ENCODE measurements at places on chromosomes 7 and 10.
A peak's percentile ranks its signal among the peaks of the same experiment; 100 is the strongest.

- no peaks in the 10 kb centered on the region for H3K36me3 ChIP-seq
- no peak overlapping the region for H3K27ac ChIP-seq
- no peak for DNase-seq
- no peak overlapping the region for H3K4me3 ChIP-seq
- no peaks in the 10 kb centered on the region for H3K4me1 ChIP-seq
Measured at GRCh38 chr7:116561697-116562483, 37.1 kb downstream of the CAV1 start.

- H3K4me1 ChIP-seq: no peaks in the 10 kb centered on the region
- no peak for DNase-seq
- H3K36me3 ChIP-seq: no peaks in the 10 kb centered on the region
- no peaks in the 10 kb centered on the region for H3K27me3 ChIP-seq
- no peak overlapping the region for H3K4me3 ChIP-seq
Measured at GRCh38 chr10:78197628-78198272, 164.1 kb downstream of the RPS24 start.

DNA sequence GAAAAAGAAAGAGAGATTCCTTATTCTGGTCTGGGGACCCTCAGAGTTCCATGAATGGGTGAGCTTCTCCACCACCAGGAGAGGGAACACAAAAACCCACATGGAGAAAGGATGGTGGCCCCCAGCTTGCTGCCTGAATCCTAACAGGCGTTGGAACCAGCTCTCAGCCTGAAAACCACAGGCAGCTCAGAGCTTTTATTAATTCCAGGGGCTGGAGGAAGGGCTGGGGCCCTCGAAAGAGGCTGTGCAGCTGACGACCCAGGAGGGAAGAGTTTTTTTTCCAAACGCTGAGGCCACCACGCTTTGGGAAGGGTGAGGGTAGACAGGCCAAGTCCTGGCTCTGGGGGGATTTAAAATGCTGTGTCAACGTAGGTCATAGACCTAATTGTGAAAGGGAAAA, 10.8 kb upstream of the ELN start:
- no peak overlapping the region for H3K4me3 ChIP-seq
- H3K27ac ChIP-seq: no peak overlapping the region
- H3K27me3 ChIP-seq: no peaks in the 10 kb centered on the region

GRCh38 chr10:109866168-109866994, 56.9 kb downstream of the XPNPEP1 start:
- H3K4me1 ChIP-seq: no peaks in the 10 kb centered on the region
- H3K36me3 ChIP-seq: peaks cover 8% of the 10 kb centered on the region
- H3K4me3 ChIP-seq: no peak overlapping the region
- no peak for DNase-seq

GRCh38 chr7:70893422-70893821, 238.5 kb upstream of the GALNT17 start:
- no peaks in the 10 kb centered on the region for H3K36me3 ChIP-seq
- H3K4me3 ChIP-seq: no peak overlapping the region
- DNase-seq: no peak
- H3K4me1 ChIP-seq: no peaks in the 10 kb centered on the region
- no peaks in the 10 kb centered on the region for H3K27me3 ChIP-seq

DNA sequence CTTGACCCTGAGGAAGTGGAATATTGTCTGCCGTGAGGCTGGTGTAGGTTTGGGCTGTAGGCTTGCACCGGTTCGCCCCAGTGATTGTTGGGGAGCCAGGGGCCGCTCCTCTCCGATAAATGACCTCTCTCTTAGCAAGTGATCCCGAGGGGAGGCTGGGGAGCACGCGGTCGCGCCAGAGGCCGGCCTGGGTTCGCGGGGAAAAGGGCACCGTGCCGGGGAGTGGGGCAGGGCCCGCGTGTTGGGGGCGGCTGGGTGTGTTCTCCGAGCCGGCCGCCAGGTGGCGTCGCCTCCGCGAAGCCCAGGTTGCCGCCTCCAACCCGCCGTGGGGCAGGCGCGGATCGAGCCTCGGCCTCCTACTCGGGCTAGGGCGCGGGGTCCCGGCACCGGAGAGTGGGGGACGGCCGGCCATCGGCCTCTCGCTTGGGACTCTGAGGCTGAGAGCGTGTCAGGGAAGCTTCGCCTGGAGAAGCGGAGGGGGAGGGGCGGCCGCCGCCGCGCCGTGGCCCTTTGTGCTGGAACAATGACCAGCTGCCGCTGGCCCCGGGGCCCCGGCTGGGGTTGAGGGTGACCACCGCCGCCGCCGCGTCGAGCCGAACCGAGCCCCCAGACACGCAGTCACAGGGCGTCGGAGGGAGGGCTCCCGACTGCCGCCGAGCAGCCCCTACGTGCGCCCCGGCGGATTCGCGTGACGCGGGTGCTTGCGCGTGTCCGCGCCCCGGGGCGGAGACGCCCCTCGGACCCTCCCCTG, 442 bp upstream of the LZTS2 start:
- peak overlapping the region; percentile 92 for H3K4me3 ChIP-seq
- DNase-seq: peak; percentile 86
- peaks cover 13% of the 10 kb centered on the region for H3K4me1 ChIP-seq
- H3K27ac ChIP-seq: peak overlapping the region; percentile 97
- H3K27me3 ChIP-seq: no peaks in the 10 kb centered on the region

GRCh38 chr7:158106272-158106671, 481.4 kb downstream of the PTPRN2 start:
- no peaks in the 10 kb centered on the region for H3K36me3 ChIP-seq
- no peaks in the 10 kb centered on the region for H3K4me1 ChIP-seq
- H3K27me3 ChIP-seq: peaks cover 3% of the 10 kb centered on the region
- H3K27ac ChIP-seq: no peak overlapping the region

DNA sequence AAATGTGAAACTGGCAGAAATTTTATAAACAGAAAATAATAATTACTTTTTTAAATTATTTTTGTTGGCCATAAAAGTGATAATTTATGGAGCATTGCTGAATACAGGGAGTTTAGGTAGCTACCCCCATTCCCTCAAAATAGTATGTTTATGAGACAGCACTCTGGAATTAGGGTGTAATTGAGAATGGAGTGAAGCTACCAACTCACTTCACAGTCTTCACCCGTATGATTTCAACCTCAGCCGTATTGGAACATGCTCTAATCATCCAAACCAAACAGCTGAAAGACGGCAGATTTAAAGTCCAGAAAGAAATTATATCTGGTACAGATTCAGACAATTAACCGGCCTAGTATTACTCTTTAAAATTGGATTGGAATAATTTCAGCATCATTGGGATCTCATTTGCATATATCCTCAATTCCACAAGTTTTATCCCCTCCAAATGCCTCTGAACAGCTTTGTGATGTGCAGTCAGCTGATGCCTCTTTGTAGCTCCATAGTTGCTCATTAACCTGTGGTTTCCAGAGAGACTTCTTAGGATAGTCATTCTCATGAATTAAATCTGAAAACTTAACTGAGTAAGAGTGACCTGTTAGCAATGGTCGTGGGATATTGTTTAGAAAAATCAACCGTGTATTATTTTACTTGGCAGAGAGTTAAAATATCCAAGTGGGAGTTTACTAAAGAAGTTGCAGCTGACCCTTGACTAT, 59.1 kb upstream of the GJD4 start:
- H3K36me3 ChIP-seq: no peaks in the 10 kb centered on the region
- no peak overlapping the region for H3K4me3 ChIP-seq
- DNase-seq: no peak
- peaks cover 13% of the 10 kb centered on the region for H3K4me1 ChIP-seq

GRCh38 chr10:95254629-95255028, 36.2 kb downstream of the PDLIM1 start:
- H3K27me3 ChIP-seq: no peaks in the 10 kb centered on the region
- no peaks in the 10 kb centered on the region for H3K4me1 ChIP-seq
- no peak for DNase-seq
- H3K4me3 ChIP-seq: no peak overlapping the region

DNA sequence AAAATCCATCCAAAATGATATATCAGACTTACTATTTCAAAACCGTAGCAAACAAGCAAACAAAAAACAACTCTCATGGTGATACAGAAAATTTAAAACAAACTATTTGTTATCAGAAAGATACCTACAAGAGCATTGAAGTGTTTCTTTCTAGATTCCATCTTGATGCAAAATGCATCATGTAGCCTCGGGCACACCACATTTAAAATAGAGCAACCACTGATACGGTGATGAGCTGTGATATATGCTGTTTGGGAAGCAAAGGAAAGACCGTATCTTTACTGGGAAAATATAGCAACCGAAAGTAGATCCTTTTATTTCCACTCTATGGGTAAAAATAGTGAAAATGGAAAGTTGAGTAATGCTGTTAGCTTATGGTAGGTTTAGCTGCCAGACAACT, 892.0 kb downstream of the GATA3 start:
- H3K4me1 ChIP-seq: no peaks in the 10 kb centered on the region
- H3K36me3 ChIP-seq: no peaks in the 10 kb centered on the region
- no peak overlapping the region for H3K4me3 ChIP-seq
- H3K27me3 ChIP-seq: no peaks in the 10 kb centered on the region
- no peak overlapping the region for H3K27ac ChIP-seq

All from breast epithelium (tissue), 4 donors.